Tibial nerve (tissue), 4 donors: ENCODE measurements at places on chromosomes 5 and 9.

DNA sequence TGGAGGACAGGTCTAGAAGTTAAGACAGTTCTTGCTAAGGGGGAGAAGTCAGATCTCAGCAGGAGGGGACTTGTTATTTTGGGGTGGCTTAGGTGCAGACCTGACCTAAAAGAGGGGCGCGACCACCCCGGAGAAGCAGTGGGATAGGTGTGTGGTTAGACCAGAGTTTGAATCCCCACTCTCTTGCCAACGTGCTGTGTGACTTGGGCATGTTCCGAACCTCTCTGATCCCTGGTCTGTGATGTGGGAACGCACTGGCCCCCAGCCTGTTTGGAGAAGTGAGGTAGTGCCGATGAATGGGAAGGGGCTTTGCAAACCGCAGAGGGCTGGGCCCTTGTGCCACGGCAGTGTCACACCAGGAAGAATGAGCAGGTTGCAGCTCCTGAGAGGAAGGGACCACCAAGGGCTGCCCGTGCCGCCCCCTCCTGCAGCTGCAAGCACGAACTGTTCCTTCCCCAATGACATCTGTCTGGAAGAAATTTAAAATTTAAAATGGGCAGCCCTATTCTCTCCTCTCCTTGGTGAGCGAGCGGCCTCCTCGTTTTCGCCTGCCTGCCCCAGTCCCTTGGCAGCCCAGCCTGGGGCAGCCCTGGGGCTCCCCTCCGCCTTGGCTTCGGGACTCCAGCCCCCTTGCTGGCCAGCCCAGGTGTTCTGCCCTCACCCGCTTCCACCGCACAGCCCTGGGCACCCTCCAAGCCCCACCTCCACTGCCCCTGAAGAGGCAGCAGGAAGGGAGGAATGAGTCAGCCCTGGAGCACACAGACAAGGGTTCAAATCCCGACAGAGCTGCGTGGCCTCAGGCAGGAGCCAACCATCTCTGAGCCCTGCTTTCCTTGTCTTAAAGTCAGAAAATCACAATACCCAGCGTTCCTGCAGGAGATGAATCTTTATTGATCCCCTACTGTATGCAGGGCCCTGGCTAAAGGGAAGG is 1.6 kb downstream of the FIBCD1 start:
- H3K27me3 ChIP-seq = peaks cover 2% of the 10 kb centered on the region
- H3K36me3 ChIP-seq = no peaks in the 10 kb centered on the region
- H3K4me1 ChIP-seq = no peaks in the 10 kb centered on the region
- DNase-seq = no peak
- no peak overlapping the region for H3K4me3 ChIP-seq

DNA sequence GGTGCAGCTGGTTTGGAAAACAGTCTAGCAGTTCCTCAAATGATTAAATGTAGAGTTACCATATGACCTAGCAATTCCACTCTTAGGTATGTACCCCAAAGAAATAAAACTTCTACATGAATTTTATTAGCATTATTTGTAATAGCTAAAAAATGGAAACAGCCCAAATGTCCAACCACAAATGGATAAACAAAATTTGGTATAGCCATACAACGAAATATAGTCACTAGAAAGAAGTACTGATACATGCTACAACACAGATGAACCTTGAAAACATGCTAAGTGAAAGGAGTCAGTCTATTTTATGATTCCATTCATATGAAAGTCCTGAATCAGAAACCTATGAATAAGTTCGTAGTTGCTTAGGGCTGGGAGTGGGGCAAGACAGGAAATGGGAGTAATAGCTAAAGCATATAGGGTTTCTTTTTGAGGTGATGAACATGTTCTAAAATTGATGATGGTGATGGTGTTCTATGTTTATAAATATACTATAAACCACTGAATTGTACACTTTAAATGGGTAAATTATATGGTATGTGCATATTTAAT is 6.3 kb downstream of the GDF9 start:
- no peaks in the 10 kb centered on the region for H3K4me1 ChIP-seq
- no peak for DNase-seq
- H3K4me3 ChIP-seq = no peak overlapping the region
- no peaks in the 10 kb centered on the region for H3K36me3 ChIP-seq
- H3K27ac ChIP-seq = no peak overlapping the region

GRCh38 chr5:173435447-173435846 is 107.2 kb upstream of the STC2 start:
- no peak for DNase-seq
- no peaks in the 10 kb centered on the region for H3K36me3 ChIP-seq
- no peak overlapping the region for H3K4me3 ChIP-seq
- H3K27me3 ChIP-seq = no peaks in the 10 kb centered on the region
- H3K27ac ChIP-seq = no peak overlapping the region
- H3K4me1 ChIP-seq = no peaks in the 10 kb centered on the region

DNA sequence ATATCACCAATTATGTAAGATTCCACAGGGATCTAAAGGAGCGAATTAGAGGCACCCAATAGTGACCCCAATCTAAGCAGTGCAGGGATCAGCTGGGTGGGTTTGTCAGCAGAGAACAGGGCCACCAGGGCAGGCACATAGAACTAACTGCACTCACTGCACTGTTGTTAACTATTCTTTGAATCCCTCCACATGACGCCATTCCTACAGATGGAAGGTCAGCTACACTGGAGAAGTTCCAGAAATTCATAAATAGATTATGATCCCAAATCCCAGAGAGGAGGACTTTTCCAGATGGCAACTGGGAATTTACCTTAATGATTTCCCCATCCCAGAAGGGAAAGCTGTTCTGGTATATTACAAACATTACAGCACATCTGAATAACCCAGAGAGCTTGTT is 84.2 kb downstream of the THBS4 start:
- no peak overlapping the region for H3K27ac ChIP-seq
- no peaks in the 10 kb centered on the region for H3K36me3 ChIP-seq
- no peak overlapping the region for H3K4me3 ChIP-seq
- no peak for DNase-seq
- no peaks in the 10 kb centered on the region for H3K4me1 ChIP-seq
- no peaks in the 10 kb centered on the region for H3K27me3 ChIP-seq

DNA sequence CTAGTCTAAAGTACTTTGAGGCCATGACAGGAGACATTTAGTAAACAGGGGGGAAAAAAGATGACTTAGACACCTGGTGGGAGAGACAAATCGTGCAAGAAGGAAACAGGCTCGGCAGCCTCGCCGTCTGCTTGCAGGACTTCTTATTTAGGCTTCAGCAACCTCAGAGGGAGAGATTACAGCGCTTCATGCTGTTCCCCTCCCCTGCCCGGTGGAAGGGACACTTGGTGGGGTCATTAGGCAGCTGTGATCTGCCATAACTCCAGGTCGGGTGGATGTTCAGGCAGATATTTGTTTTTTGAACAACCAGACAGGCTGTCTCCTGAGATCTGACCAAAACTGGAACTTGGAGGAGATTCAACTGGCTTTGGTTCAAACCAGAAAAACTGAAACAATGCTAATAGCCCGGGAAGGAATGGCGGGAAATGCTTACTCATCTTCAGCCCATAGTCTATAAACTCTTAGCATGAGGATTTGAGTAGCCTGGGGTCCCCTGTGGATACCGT is 38.1 kb upstream of the CD180 start:
- DNase-seq = no peak
- peaks cover 11% of the 10 kb centered on the region for H3K4me1 ChIP-seq
- no peaks in the 10 kb centered on the region for H3K27me3 ChIP-seq
- no peak overlapping the region for H3K27ac ChIP-seq
